ENCODE measurements at places on chromosomes 2 and 18.

- no peak for DNase-seq
Observed at GRCh38 chr2:219419331-219420197, 1.4 kb downstream of the DES start.

DNA sequence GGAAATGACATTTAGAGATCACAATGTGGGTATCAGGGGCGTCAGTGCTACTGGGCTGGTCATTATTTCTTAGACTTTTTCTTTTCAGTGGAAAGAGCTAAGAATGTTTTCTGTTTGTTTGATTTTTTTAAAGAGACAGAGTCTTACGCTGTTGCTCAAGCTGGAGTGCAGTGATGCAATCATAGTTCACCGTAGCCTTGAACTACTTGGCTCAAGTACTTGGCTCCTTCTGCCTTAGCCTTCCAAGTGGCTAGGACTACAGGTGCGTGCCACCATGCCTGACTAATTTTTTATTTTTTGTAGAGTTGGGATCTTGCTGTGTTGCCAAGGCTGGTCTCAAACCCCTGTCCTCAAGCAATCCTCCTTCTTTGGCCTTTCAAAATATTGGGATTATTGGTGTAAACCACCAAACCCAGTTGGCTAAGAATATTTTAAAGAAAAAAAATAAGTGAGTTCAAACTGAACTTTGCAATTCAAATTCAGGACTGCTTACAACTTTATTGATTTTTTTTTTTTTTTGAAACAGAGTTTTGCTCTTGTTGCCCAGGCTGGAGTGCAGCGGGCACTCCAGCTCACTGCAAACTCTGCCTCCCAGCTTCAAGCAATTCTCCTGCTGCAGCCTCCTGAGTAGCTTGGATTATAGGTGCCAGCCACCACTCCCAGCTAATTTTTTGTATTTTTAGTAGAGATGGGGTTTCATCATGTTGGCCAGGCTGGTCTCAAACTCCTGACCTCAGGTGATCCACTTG is 154.2 kb downstream of the MIB1 start:
- DNase-seq: no peak

GRCh38 chr2:120508567-120509041 is 162.7 kb downstream of the INHBB start:
- DNase-seq: no peak

DNA sequence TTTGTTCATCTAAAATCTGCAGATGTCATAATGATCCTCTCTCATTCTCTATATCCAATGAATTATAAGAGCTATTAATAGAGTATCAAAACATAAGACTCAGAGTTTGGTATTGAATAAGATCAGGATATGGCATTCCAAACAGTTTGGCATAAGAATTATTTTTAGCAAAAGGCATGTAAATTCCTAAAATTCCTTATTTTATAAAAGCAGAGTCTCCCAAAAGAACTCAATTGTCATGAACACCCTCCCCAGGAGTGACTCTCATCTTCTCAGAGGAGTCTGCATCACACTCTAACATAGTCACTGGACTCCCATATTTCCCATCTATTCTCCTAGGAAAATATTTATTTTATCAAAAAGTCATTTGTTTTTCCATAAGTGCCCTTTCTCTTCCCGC is 1710.2 kb upstream of the SLC39A10 start:
- DNase-seq: no peak

- no peak for DNase-seq
Observed at GRCh38 chr2:175557810-175558377, 376.4 kb upstream of the ATP5MC3 start.

GRCh38 chr2:1641523-1641922 is 102.8 kb downstream of the PXDN start:
- DNase-seq: no peak
